ENCODE measurements at places on chromosomes 5 and 9.

GRCh38 chr9:133421615-133422542 is at the start of gene ADAMTS13:
Gene ADAMTS13, plus strand, starts transcription at chr9:133422367. Its CDS starts 77 bp downstream, at chr9:133422444.
- DNase-seq, result no peak

DNA sequence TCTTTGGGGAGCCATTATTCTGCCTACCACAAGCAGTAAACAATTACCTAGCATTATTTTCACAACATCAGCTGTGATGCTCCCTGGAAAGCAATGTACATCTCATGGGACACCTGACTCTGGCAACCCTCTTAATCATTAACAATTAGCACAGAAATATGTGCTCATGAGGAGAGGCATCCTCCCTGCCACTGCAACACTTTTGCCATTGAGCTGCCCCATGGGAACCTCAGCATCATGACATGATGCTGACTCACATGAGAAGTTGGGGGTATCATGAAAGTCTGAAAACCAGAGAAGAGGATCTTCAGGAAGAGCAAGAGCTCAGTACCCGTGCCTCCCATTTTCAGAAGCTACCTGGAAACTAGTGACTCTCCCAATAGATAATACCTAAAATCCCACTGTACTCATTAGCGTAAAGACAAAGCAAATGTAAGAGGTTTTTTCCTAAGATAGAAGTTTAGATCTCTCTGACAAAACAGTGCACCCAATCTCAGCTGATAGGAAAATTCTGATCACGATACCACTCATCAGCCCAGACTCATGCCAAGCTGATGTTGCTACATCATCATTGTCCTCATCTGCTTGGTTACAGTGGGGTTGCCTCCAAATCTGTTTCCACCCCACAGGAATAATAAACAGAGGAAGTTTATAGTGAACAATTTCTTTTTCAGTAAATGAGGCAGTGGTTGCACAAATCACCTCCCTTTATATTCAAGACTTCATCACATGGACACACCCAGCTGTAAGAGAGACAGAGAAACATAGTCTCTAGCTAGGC is 244.5 kb downstream of the NR2F1-AS1 start:
- DNase-seq, result no peak

- no peak for DNase-seq
These were observed 734 bp downstream of the KIF27 start for GRCh38 chr9:83920469-83920926.

DNA sequence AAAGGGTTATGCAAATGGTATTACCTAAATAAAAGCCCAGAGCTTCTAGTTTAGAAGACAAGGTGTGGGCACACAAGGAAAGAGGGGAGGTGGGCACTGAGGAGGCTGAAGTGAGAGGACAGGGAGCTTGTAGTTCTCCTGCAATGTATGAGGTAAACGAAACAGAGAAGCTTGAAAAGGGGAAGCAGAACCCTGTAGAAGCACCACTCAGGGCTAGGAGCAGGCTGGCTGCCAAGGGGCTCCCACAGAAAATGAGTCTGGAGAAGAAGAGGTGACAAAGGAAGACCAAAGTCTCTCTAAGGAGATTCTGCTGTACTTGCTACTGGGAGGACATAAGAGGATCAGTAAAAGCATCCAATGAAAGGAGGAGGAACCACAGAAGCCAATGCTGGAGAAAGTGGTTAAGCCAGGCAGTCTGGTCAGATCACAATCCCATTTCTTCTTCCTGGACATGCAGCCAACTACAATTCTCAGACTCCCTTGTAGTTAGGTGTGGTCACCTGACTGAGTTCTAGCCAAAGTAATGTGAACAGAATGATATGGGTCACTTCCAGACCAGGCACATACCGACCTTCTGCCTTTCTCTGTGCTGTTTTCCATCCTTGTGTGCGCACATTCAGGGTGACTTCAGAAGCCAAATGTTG is 174.5 kb upstream of the MAP3K1 start:
- DNase-seq, result no peak

GRCh38 chr9:132744881-132745755 is 74.9 kb downstream of the GTF3C4 start:
- no peak for DNase-seq

GRCh38 chr9:127755061-127756060 is 20.3 kb upstream of the TOR2A start:
- DNase-seq, result no peak

- DNase-seq, result no peak
These were observed 206.1 kb downstream of the RGS3 start for GRCh38 chr9:113669522-113670115.

DNA sequence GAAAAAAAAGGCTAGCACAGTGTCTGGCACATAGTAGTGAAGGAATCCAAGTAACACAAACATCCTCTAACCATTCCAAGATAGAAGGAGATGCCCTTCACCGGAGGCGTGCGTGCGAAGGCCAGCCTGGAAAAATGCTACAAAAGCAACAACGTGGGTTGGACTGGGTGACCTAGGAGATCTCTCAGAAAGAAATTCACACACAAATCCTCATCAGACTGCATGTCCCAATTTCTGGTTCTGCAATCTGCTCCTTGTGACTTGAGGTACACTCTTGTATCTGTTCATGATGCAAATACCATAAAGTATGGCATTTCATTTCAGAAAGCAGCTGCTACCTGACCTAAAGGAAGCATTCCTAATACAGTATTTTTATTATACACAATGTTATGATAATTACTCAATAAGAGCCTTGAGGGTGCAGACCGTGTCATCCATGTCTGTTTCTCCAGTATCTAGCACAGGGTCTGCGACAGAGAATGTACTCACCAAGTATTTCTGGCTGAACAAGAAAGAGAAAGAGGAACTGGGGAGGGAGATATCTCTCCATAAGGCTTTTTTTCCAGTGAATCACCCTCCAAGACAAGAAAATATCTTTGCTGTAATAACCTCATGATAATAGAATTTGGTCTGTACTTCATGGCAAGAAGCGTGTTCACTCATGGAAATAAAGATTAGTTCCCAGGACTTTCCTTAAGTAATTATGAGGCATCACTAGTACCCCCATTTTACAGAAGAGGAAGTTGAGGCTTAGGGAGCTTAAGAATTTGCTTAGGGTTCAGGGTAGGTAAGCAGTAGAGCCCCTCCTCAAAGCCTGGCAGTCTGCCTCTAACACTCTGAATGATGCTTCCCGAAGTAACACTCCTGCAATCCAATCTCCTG is 138.3 kb downstream of the CDK5RAP2 start:
- no peak for DNase-seq

GRCh38 chr9:19408316-19408692 is 505 bp upstream of the ACER2 start:
- DNase-seq, result no peak

- no peak for DNase-seq
These were observed 58.0 kb downstream of the ADAMTS16 start for GRCh38 chr5:5198135-5198534.

DNA sequence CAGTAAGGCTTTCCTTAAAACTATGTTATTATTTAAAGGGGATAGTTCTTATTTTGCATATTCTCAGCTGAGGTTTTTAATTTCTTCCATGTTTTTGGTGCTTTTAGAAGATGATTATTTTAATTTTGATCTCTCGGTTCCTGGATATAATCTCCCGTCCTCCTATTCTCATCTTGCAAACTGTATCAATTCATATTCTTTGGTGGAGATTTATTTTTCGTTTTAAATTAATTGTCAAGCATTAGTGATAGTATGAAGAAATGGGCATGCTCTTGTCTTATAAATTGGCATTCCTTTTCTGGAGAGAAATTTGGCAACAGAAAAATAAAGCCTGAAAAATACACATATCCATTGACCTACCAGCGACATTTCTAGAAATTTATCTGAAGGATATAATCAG is 15.5 kb upstream of the GNAQ start:
- DNase-seq, result no peak

- DNase-seq, result no peak
These were observed 48.8 kb upstream of the EGFL7 start for GRCh38 chr9:136613824-136614371.

DNA sequence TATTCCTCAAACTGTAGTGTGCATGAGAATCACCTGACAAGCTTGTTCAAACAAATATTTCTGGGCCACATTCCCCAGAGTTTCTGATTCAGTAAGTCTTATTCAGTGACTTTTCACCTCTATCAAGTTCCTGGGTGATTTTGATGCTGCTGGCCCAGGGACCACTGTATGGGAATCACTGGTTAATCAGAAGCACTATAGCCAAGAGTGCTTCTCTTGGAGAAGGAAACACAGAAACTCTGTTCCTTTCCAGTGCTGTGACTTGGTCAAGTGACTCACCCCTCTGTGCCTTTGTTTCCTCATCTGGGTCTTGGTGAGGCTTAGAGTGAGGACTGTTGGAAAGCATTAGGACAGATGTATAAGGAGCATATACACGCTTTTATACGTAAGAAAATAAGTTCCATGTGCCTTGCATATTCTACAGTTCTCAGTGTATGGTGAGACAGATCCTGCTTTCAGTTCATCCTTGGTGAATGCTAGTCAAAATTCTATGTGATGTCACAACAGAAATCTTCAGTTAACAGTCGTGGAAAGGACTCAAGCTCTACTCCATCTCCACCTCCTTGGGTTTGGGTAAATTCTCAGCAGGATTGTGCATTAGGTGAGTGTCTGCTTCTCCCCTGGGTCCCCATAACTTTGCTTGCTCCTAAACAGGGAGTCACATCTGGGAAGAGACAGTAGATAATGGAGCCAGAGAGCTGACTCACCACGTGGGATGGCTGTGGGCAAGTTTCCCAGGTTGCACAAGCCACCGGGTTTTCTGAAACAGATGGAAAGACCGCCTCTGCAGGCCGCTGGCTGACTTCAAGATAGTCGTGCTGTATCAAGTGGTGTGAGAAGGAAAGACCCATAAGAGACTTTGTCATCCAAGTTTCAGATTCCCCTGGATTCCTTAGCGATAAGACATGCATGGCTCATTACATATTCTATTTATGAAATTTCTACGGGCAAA is 117.0 kb downstream of the NXNL2 start:
- no peak for DNase-seq

DNA sequence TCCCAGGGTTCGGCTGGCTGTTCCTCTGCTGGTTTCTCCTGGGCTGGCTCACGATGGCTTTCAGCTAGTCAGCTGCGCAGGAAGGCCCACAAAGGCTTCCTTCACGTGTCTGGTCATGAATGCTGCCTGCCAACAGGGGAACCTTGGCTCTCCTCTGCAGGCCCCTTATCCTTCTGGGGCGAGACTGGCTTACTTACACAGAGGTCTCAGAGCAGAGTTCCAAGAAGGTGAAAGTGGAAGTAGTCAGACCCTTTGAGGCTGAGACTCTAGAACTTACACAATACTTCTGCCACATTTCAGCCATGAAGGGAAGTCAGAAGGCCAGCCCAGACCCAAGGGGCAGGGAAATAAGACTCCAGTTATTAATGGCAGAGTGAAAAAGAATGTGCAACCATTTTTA is 99.5 kb downstream of the LHFPL2 start:
- no peak for DNase-seq

DNA sequence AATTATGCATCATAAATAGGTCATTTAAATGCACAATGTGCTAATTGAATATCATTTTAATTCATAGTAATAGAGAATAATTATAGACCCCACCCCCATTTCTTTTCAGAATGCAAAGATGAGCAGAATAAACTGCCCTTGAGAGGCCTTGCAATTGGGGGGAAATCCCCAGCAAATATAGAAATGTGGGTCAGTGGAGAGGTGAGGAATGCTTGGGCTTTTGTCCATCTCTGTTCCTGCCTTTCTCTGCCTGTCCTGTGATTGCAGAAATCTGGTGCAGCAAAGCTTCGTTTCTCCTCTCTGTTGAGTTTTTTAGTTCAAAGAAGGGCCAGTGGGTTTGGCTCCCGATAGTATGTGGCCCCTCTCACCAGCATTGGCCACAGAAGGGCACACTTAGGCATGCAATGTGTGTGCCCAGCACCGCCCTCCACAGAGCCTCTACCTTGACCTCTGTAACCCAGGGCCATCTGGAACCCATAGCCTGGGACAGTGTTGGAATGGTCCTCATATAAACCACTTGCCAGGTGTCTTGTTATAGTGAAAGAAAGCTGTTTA is 164.2 kb downstream of the SEMA6A start:
- no peak for DNase-seq

DNA sequence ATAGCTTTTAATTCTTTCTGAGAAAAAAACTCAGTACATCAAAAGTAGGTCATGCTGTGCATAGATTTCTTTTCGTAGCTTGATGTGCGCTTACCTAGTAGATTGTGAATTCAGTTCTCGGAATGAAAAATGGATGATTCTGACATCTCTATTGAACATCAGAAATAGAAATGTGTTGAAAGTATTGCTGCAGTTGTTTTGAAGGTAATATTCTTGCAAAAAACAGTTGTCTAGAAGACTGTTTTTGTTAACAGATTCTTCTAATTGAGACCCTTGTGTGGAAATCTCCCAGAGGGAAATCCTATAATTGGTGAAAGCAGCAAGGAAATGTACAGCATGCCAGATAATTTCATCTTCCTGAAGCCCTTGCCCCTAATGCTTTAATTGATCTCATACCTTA is 54.5 kb downstream of the MACIR start:
- DNase-seq, result no peak

DNA sequence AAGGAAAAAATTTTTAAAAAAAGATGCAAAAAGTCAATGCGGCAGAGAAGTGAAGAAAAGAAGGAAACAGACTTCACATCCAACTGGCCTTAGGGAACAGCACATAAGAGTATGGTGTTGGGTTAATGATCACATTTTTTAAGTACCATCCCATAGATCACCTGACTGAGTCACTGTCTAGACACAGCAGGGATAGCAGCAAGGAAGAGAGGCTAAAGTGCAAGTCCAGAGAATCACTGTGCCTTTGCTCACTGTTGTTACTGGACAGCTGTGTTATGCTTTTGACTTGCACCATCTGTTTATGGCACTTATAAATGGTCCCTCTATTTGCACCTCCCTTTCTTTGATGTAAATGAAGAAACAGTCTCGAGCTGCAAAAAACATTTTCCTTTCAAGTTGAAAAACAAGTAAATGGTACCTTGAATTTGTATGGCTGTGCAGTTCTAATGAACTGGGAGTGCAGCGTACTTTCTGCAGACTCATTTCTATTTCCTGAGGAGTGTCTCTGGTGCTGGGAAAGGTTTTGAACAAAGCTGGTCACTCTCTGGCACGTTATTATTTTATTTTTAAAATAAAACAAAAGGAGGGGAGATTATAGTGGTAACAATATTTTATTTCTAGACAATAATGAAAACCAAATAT is 84.2 kb downstream of the TRPM6 start:
- DNase-seq, result no peak

DNA sequence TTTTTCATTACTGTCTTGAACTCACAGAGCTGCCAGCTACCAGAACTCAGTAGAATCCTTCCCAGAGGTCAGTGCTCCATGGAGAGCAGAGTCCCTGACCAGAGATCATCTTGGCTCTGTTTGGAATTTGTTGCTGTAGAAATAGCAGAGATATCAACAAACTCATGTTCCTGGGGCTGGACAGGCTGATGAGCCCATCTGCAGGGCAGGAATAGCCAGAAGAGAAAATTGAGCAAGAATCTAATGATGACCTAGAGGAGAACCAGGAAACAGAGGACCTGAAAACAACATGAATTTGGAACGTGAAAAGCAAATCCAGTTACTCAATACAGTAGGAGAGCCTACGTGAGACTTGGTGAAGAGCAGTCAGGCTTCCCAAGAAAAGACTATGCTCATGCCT is 437.8 kb downstream of the PLK2 start:
- DNase-seq, result no peak

- no peak for DNase-seq
These were observed 7.4 kb upstream of the PPP3R2 start for GRCh38 chr9:101601904-101602765.

Measured in stimulated activated CD8-positive, alpha-beta memory T cell treated with anti-CD3 and anti-CD28 coated beads, Interleukin-15, amount 100 ng/mL, for 4 hours (primary cell).